Stimulated activated CD8-positive, alpha-beta memory T cell treated with anti-CD3 and anti-CD28 coated beads, Interleukin-7, amount 100 ng/mL, for 4 hours (primary cell): ENCODE measurements at places on chromosomes 16 and 17.
A peak's percentile ranks its signal among the peaks of the same experiment; 100 is the strongest.

DNA sequence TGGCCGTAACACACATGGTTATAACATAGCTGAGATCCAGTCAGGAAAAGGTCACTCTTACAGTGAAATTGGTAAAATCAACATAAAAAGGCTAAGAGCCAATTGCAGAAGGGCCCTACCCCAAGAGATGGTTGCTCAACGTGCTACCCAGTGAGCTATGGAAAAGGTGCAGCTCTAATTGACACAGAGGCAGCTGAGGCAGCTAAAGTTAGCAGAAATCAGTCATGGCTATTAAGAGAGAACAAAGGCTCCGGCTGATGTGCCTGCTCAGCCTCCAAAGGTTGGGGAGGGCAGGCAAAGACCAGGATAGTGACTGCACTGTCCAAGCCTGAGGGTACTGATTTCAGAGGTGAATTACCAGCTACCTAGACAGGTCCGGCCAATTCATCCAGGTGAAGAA, 76.5 kb upstream of the ATP2A3 start:
- DNase-seq = no peak

DNA sequence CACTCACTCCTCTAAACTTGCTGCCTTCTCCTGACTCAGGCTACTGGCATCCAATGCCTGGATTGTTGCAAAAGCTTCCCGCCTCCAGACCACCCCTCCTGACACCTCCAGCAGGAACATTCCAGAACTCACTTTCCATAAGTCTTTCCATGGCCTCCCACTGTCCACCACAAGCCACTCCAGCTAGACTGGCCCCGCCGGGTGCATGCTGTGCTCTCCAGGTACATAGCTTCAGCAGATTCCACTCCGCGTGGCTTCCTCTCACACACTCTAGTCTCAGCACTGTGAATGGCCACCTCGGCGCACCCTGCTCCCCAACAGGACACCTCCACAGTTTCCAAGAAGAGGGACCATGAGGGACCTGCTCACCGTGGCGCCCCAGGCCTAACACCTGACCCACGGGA, 25.9 kb upstream of the FAAP100 start:
- DNase-seq = no peak

DNA sequence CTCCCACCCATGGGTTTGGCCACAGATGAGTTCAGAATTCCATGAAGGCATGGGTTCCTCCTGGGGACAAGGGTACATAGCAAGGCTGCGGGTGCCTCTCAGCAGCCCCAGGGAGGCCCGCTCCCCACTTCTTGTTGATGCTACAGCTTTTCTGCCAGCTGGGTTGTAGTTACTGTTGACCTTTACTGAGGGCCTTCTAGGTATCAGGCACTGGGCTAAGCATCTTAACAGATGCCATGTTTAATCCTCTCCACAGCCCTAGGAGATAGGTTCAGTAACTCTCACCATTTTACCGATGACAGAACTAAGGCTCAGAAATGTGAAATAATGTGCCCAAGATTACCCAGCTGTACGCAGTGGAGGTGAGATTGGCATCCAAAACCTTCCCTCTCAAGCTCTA, 54.3 kb upstream of the DLX4 start:
- DNase-seq = no peak

GRCh38 chr17:49836111-49837030, 11.5 kb downstream of the TAC4 start:
- no peak for DNase-seq

DNA sequence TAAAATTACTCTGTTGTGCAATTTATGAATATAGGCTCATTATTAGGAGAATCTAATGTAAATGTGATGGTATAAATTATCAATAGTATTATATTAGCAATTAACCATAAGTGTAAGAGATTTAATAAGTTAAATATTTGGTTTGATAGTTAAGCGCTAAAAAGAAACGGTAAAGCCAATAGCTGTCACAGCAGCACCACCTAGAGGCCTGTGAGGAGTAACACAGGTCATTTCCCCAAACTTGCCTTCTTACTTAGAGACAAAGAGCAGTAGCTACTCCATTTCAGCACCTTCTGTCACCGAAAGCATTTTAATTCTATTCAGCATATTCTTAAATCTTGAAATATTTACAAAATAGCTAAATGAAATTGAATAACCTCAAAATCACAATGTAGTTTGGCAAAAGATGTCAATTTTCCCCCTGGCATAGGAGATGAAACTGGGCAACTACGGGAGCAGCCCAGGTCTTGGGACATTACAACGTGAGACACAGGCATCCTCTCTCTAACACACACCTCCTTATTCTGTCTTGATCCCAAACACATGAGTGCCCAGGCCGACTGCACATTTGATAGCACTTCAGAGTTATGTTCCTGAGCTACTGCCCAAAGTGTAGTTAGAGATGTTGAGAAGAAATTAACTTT, 14.3 kb upstream of the DYNLRB2 start:
- DNase-seq = peak; percentile 12

GRCh38 chr17:38322156-38322779, 21.5 kb downstream of the GPR179 start:
- DNase-seq = peak; percentile 50

GRCh38 chr17:72185564-72185963, 64.7 kb downstream of the SOX9 start:
- DNase-seq = no peak

DNA sequence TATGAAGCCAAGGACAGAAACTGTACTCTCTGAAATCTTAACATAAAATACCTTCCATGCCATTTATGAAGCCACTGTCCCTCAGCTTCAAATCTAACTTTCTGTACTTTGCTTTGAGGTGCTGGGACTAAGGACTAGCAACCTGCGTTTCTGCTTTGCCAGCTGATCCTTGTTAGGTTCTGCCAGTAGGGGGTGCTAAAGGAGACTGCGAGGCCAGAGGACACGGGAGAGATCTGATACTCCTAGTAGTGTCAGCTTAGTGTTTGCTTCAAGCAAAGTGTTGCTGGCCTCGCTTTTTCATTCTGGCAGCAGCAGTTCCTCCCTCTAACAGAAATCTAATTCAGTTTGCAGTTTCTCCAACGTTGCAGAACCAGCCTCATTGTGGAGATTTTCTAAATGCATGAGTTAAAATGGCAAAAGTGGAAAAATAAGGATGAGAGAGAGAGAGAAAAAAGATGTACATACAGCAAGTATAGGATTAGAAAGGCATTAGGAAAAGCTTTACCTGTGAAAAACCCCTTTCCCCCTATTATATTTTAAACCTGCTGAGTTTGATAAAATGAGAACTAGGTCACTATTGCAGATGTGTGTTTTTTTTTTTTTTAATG, 297.5 kb downstream of the CA10 start:
- no peak for DNase-seq

DNA sequence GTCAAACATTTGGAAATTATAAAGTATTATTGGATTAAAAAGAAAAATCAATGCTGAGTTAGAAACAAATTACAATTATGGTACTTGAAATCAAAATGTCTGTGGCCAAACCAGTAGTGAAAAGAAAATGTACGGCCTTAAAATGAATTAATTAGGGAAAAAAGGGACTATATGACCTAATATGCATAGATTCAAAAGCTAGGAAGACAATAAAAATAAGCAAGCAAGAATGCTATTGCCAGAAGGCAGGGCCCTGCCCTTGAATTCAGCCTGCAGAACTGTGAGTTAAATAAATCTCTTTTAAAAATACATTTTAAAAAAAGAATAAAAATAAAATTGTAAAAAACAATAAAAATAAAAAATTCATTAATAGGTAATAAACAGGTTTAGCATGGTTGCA, 88.7 kb downstream of the TRIM37 start:
- no peak for DNase-seq

DNA sequence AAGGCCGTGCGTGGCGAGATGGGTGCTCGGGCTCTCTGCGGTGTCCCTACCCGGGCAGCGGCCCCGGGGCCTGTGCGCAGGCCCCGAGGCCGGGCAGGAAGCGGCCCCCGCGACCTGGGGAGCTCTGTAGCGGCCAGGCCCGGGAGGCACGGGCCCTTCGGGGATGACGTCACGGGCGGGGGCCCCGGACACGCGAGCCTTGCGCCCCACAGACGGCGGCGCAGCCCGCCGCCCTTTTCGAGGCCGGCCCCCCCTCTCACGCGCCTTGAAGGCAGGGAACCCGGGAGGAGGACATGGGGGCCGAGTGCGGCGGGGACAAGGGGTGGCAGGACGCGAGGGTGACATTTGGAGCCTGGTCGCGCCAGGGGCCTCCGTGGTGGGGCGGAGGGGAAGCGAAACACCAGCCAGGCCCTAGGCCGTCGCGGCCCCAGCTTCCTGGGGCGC, 1.1 kb downstream of the RAI1 start:
- no peak for DNase-seq

DNA sequence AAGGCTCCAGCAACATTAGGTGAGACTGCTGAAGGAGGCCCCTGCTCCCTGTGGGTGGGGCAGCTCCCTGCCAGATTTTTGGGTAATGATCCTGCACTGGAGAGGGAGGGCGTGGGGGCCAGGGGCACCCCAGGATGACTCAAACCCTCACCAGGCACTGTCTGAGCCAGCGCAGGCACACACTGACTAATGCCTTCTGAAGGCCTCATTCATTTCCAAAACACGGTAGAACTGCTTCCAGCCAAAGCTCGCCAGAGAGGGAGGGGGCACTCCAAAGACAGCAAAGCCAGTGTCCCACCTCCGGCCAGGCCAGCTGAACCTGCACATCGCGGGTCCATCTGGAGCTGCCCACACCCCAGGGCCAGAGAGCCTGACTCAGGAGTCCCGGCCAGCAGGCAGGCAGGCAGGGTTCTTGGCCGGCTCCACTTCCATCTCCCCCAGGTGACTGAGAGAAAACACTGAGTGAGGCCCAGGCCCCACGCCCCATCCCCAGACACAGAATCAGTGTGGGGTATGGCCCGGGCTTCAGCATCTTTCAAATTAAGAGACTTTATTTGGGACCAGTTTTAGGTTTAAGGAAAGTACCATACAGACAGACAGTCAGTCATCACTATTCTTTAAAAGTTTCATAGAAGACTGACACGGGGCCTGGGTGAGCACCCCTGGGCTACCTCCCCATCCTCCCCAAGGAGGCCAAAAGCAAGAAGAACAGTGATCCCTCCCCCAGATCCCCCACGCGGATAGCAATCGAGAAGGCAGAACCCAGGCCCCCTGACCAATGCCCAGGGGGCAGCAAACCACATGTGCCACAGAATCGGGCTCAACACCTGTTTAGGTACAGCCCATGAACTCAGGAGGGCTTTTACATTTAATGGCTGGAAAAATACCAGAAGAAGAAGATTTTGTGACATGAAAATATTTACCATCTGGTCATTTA, 2.3 kb downstream of the PIEZO1 start:
- peak; percentile 70 for DNase-seq

DNA sequence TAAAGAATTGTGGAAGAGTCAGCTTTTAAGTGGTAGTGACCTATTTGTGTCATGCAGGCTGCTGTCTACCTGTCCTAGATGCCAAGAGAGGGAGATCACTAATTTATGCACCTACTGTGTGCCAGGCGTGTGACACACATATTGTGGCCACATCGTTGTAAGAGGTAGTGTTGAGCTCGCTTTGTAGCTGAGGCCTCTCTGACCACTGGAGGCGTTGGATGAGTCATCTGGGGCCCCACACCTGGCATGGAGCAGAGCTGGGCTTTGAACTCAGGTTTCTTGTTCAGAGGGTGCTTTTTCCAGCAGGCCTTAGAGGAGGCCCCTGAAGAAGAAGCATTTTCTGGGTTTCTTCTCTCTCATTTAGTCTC, 52.3 kb upstream of the LGALS9 start:
- peak; percentile 16 for DNase-seq

GRCh38 chr16:63998-64913, 8.2 kb downstream of the RHBDF1 start:
- no peak for DNase-seq

DNA sequence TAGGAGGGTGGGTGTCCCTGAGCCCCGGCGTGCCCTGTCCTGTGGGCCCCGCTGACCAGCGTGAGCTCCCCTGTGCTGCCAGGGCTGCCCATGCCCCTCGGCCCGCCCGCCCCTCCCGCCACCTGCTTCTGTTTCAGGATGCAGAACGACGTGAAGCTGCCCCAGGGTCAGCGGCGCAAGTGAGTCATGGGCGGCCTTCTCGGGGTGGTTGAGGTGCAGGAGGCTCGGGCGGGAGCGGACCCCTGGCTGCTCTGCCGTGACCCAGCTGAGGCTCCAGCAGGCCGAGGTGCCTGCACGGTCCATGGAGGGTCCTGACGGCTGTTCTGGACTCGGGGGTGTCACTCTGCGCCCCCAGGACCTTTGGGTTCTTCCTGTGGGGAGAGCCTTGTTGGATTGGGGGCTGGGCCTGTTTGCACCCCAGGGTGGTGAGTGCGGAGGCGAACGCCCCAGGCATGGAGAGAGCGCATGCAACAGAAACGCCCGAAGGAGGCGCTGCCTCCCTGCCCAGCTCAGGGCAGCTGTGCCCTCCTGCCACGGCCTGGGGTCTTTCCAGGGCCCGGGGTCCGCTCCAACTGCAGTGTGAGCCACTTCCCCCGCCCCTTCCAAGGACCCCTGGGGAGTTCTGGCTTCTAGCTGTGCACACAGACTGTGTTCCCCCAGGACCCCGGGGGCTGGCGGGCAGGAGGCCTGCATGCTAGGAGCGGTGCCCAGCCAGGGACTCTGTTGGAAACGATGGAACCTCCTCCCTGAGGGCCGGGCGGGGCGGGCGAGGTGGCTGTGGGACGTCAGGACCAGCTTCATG, 4.0 kb downstream of the SLC25A10 start:
- no peak for DNase-seq

GRCh38 chr16:85370881-85371651, 242.1 kb upstream of the GSE1 start:
- no peak for DNase-seq

DNA sequence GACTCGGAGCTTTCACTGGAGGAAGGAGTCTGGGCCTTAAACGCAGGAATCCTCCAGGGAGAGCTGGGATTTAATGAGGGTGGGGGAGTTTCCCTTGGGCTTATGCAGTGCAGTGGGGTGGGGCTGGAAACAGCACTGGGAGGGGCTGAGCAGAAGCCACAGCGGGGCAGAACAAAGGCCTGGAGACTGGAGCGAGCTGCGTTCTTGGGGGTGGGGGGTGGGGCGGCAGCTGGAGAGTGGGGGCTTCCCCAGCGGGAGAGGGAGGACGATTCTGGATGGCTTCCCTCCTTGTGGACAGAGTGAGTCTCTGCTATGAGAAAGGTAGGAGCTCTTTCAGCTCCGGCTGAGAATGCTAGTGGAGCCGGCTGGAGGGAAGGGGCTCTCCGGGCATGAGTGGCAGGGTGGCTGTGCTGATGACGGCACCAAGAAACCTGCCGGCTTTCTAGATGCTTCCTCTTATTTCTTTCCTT, 406.0 kb downstream of the SEC14L1 start:
- no peak for DNase-seq
